ENCODE measurements at places on chromosomes 7 and 10.
A peak's percentile ranks its signal among the peaks of the same experiment; 100 is the strongest.

- no peak for DNase-seq
These were observed 354.2 kb downstream of the DNAJB6 start for GRCh38 chr7:157690833-157691585.

DNA sequence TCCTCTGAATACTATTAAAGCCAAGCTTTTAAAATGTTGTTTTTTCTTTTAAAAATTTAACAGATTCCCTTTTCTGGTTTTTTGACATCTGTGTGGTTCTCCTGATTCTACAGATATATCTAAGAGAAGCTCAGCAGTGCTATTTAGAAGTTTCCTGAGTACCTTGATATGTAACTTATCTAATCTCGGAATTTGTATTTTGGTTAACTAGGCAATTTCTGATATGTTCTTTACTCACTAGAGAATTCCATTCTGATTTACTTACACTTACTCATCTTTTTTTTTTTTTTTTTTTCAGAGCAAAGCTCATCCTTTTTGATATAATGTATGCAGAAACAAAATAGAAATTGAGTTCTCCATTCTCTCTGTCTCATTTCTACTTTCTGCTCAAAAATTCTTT lies 63.8 kb downstream of the PALS2 start:
- no peak for DNase-seq

DNA sequence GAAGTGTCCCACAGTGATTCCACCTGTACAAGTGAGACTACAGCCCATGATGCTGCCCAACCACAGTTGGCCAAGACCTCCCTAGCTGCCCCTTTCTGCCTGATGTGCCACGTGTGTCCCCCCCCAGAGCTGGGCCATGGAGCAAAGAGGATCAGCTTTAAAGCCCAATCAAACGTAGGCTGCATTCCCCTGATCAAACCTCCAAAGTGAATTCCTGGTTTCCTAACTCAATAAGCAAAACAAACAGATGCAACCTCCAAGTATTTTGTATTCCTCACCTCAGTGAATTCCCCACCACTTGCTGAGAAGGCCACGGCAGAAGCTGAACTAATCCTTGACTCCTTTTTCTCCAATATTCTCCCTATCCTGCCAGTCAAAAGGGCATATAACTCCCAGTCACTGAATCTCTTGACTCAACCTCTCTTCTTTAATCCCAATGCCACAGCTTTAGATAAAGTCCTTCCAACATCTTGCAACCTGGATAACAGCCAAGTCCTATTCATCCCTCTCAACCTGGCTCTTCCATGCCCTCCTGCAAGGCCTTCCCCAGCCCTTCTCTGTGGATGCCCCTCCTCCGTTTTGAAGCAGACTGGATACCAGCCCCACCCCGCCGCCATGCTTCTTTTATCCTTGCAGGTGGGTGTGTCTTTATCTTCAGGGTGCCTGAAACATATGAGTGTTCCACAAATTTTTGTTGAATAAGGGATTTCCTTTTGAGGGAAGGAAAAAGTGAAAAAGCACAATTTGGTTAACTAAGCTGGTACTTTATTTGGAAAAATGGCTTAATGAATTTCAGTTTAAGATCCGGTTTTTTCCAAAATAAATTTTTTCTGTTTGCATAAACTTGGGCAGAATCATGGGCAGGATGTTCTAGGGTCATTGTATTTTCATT lies 285.2 kb upstream of the MKLN1 start:
- no peak for DNase-seq

GRCh38 chr7:119320316-119320715 lies 952.7 kb upstream of the KCND2 start:
- no peak for DNase-seq

DNA sequence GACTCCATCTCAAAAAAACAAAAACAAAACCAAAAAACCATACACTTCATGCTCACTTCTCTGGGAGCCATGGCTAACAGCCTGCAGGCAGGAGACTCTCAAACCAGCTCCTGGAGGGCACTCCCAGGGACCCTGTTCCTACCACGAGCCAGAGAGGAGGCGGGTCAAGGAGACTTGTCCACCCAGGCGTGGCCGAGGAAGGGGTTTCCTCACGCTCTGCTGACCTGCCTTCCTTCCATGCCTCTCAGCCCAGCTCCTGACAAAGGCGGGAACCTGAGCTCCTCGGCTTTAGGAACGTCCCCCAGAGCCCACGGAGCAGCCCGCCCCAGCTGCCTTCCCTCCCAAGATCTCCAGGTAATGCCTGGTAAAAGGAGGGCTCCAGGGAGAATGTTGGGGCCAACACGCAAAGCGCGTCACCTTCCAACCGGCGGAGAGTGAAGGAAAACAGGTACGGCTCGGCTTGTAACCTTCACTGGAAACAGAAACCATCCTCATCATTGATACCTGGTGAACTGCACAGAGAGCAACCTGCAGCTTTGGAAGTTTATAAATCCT lies 9.5 kb downstream of the GPR146 start:
- no peak for DNase-seq

DNA sequence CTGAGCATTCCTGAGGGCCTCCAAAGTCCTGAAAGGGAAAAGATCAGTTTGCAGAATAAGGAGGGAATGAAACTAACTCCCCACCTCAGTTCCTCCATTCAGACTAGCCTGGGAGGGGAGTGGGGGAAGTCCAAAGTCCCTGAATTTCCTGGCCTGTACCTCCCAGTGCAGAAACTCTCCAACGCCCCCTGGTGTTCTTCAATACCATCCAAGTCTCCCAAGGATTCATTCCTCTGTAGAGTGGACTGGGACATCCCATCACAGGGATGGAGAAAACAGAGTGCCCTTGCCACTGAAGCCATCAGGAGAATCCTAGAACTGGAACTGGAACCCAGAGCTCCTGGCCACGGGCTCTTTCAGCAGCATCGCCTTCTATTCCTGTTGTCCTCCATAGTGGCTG lies 1.6 kb upstream of the COL13A1 start:
- no peak for DNase-seq

- DNase-seq = no peak
These were observed 2.8 kb downstream of the CYP26C1 start for GRCh38 chr10:93063144-93063976.

GRCh38 chr10:34916314-34916713 lies 101.2 kb upstream of the PARD3 start:
- DNase-seq = no peak

GRCh38 chr7:44380831-44381493 lies 55.6 kb upstream of the CAMK2B start:
- DNase-seq = no peak

- DNase-seq = no peak
These were observed 56.9 kb downstream of the DNMBP start for GRCh38 chr10:99952799-99953198.

DNA sequence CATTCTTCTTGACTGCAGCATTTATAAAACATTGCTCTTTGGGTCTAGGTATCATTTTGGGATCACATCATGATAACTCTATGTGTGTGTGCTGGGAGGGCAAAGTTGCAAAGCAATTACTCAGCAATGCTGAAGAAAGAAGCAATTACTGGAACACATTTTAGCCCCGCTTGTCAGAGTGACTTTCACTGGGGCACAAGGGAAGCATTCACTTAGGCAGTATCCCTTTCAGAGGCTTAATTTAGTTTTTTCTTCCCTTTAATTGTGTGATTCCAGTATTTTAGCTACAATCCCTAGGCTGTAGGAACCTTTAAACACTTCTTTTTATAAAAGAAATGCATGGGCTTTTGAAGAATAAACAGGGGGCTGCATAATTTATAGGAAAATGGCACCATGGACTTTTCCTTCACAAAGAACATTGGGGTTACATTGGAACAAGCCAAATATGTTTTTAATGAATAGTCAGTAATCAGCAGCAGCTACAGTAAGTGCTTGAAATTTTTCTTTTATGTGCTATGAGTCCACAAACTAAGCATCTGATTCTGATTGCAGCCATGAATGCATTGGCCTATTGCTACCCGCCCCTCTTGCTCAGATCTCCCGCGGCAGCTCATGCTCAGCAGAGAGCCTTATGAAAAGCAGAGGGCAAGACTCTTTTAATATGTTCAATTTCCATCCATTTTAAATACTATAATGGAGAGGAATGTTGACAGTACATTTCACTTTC lies 51.2 kb upstream of the NXPH1 start:
- DNase-seq = no peak

- DNase-seq = no peak
These were observed 494.6 kb upstream of the KLF6 start for GRCh38 chr10:4279655-4280054.

GRCh38 chr7:123876557-123877256 lies 31.7 kb downstream of the HYAL4 start:
- DNase-seq = no peak

GRCh38 chr7:5704534-5704922 lies 76.9 kb downstream of the RNF216 start:
- peak; percentile 49 for DNase-seq

GRCh38 chr7:50359995-50360925 lies 55.7 kb downstream of the IKZF1 start:
- DNase-seq = no peak

DNA sequence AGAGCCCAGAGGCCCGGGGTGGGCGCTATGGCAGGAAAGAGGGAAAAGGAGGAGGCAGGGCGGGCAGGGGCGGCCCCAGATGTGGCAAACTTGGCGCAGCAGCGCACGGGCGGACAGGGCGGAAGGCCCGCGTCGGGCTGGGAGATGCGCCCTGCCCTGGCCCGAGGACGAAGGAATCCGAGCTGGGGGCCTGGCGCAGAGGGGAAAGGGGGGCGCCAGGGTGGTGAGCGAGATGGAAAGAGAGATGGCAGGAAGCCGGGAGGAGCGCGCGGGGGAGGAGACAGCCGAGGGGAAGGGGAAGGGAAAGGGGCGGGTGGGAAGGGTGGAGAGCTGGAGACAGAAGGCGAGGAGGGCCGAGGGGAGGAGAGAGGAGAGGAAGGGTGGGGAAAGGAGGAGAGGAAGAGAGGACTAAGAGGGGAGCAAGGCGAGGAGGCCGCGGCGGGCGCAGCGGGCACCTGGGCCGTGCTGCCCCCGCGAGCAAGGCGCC lies at the start of gene MARVELD1:
Gene MARVELD1 (plus strand): TSS at position 392 of the 487 bp plus-strand sequence. CDS start 147 bp downstream, outside the sequence.
- no peak for DNase-seq

- no peak for DNase-seq
These were observed 33.0 kb downstream of the JAKMIP3 start for GRCh38 chr10:132098539-132099388.

- no peak for DNase-seq
These were observed 581 bp downstream of the CLCN1 start for GRCh38 chr7:143316492-143316891.

DNA sequence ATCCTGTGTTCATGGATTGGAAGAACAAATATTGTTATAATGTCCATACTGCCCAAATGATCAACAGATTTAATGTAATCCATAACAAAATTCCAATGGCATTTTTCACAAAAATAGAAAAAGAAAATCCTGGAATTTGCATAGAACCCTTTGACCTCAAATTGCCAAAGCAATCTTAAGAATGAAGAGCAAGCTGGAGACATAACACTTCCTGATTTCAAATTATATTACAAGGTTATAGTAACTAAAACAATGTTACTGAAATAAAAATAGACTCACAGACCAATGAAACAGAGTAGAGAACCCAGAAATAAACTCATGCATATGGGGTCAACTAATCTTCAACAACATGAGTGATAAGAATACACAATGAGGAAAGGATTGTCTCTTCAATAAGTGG lies 302.5 kb downstream of the PHTF2 start:
- DNase-seq = no peak

- DNase-seq = no peak
These were observed 42.4 kb downstream of the C10orf120 start for GRCh38 chr10:122657255-122657654.

DNA sequence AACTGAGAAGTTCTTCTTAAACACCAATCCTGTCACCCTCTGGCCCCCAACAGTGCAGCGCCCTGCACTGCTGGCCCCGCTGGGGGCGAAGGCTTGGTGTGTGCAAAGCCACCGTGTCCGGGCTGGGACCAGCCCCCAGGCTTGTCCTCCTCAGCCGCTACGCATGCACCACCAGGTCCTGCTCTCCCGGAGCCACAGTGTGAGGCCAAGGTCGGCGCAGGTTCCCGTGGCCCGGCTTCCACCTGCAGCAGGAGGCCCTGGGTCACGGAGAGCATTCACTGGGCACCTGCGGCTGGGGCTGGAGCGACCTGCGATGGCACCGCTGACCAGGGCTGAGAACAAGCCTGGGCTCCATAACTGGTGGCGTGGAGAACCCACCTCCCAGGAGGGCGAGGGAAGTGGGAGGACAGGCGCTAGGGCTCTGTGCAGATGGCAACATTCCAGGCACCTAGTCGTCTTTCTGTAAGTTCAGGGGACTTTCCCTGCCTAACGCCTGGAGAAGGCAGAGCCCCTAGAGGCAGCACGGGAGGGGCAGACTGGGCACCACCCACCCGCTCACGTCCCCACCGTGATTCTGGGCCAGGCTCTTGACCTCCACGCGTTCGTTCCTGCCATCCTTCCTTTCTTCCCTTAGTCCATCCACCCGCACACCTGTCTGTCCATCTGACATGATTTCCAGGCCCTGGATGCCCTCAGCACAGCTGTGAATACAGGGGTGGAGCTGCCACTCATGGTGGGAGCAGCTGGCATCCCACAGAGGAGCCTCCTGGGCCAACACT lies 271.6 kb downstream of the ELFN1 start:
- peak; percentile 70 for DNase-seq

- DNase-seq = no peak
These were observed 1020.6 kb downstream of the XPNPEP1 start for GRCh38 chr10:108902619-108903285.

- DNase-seq = no peak
These were observed 2.2 kb downstream of the RBM33 start for GRCh38 chr7:155646669-155647068.

DNA sequence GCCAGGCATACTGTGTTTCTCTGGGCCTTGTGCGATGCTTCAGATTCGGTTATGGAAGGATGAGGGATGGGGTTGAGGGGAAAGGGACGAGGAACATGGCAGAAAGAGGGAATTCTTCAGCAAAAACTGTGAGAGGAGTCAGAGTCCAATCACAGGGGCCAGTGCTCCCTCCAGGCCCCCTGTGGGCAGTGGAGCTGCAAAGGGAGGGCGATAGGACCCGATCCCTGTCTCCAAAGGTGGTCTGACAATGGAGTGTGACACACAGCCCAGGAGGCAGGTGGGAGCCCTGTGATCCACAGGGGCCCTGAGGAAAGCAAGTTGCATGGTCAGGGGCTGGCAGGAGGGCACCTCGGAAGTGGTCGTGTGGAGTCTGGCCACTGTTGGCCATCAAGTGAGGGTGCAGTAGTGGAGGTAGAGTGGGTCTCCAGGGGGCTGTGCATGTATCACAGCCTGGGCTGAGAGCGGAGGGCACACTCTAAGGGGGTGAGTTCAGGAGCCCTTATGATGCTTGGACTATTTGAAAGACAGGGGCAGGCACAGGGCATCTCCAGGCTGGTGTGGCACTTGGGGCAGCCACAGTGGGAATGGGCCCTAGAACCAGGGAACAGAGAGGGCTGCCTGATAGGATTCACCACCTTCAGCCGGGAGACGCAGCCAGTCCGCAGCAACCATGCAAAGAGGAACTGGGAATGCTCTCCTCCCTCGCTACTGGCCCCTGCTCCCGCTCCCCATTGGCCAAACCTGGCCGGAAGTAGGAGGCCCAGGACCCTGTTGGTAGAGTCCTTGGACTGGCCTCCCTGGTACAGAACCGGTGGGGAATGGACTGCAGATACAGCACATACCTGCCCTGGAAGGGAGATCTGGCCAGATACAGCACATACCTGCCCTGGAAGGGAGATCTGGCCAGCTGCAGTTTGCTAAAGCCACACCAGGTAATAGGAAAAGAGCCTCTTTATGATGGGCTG lies 115.9 kb downstream of the ADCY1 start:
- DNase-seq = no peak
